CD4-positive, alpha-beta T cell treated with Interleukin-1 beta for 1 hour (primary cell): ENCODE measurements at places on chromosomes 4 and X.

DNA sequence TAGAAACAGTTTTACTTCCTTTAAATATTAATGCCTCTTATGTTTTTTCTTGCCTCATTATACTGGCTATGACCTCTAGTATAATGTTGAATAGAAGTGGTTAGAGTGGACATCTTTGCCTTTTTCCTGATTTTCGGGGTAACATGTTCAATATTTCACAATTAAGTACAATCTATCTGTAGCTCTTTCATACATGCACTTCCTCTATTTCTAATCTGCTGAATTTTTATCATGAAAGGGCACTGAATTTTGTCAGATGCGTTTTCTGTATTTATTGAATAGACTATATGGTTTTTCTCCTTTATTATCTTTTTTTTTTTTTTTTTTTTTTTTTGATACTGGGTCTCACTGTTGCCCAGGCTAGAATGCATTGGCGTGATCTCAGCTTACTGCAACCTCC is 29.0 kb downstream of the MECP2 start:
- no peak for DNase-seq

DNA sequence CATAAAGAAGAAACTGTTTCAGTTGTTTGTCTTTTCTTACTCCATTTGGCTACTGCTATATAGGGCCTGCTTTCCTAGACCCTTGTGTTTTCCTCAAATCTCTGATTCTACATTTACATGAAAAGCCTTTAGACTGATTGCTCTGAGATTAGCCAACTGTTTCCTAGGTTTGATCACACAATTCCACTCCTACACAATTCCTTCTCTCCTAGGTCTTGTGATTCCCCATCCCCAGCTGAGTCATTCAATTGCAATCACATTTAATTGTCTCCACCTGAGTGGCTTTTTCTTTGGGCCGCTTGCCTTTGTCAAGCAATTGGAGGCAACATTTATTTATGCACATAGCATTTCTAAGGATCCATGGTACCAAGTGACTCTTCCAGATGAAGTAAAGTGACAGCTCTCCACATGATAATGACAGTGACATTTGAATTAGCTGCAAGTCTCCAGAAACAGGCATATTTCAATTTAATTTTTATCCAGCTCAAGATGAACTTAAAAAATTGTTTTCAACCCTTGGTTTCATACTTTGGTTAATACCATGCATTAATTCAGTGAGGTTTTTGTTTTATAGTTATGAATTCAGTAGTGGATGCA is 35.8 kb downstream of the ATXN3L start:
- DNase-seq: no peak

GRCh38 chrX:129641941-129642340 is 12.8 kb downstream of the APLN start:
- DNase-seq: no peak

DNA sequence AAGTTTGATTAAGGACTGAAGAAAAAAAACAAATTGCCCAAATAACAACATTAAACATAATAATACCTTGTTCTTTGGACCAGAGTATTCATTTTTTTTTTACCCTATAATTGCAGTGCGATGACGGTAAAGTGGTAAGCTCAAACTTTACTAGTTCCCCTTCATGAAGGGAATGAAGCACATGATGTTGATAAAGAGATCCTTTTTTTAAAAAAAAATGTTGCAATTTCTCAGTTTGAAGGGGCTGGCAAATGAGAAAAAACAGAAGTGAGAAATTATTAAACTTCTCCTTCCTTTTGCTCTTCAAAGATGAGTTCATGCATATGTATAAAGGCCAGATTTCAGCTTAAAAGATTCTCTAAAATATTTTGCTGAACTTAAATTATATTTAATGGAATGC is 231.7 kb downstream of the C4orf33 start:
- DNase-seq: no peak

GRCh38 chr4:138110815-138111214 is 131.3 kb downstream of the SLC7A11 start:
- no peak for DNase-seq

- DNase-seq: no peak
Measured at GRCh38 chrX:81202943-81203342, 1.0 kb downstream of the SH3BGRL start.

GRCh38 chrX:110304884-110305283 is 13.0 kb downstream of the AMMECR1 start:
- no peak for DNase-seq

GRCh38 chrX:10798041-10798440 is 177.7 kb upstream of the MID1 start:
- DNase-seq: no peak

GRCh38 chr4:17336524-17336961 is 175.3 kb downstream of the QDPR start:
- DNase-seq: peak; percentile 75

- DNase-seq: no peak
Measured at GRCh38 chr4:69668680-69669079, 15.6 kb upstream of the UGT2A1 start.

- DNase-seq: no peak
Measured at GRCh38 chr4:7059662-7060061, 8.2 kb downstream of the GRPEL1 start.

DNA sequence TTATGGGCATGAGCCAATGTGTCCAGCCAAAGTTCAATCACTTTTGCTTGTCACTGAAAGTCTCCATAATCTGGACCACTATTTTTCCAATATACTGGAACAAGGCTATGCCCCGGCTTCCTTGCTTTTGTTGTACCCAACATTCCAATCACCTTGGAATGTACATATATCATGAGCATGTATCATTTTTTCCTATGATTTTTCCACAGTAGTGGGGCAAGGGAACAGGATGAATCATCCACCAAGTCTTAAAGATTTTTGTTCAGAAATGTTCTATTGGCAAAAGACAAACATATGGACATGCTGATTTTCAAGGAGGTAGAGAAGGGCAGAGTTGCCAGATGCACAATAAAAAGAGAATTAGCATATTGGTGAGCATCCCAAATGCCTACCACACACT is 548.1 kb upstream of the INTU start:
- no peak for DNase-seq

DNA sequence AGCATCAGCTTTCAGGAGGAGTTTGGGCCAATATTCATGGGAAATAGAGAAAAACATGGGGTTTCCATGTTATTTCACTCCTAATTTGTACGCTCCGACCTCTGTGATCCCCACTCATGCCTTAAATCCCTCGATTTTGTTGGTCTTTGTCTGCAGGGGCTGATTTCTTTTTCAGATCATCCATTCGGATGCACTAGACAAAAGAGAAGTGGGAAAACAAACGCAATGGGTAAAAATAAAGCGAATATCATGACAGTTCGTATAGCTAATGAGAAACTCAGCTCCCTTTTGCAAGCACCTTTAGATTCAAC is 139.1 kb upstream of the PLAC1 start:
- DNase-seq: no peak

GRCh38 chr4:161894493-161895167 is 269.2 kb downstream of the FSTL5 start:
- DNase-seq: no peak

GRCh38 chr4:19631814-19632213 is 619.9 kb upstream of the SLIT2 start:
- DNase-seq: no peak

GRCh38 chrX:119055687-119056086 is 17.1 kb upstream of the CT47C1 start:
- no peak for DNase-seq

GRCh38 chrX:84046403-84046984 is 141.5 kb downstream of the RPS6KA6 start:
- no peak for DNase-seq

GRCh38 chrX:118459494-118459893 is 36.1 kb upstream of the DOCK11 start:
- DNase-seq: peak; percentile 6

GRCh38 chrX:136662976-136663375 is 15.0 kb downstream of the CD40LG start:
- DNase-seq: no peak

DNA sequence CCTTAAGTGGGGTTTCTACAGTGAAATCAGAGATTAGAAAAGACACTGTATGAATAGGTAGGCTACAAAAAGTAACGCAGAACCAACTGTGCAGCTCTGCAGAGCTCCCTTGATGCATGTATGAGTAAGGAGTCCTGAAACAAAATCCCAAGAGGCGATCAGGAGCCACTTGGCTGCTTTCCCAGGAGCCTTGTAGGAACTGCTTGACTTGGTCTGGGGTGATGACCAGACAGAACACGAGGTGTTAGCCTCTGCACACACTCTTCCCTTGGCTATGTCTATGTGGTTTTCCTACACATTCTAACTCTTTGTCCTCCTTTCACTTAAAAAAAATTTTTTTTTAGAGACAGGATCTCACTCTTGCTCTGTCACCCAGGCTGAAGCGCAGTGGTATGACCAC is 22.8 kb upstream of the AP1S2 start:
- no peak for DNase-seq
